Stimulated activated CD8-positive, alpha-beta memory T cell treated with anti-CD3 and anti-CD28 coated beads, Interleukin-2, amount 100 ng/mL, for 1 hour (primary cell): ENCODE measurements at places on chromosomes 3 and 15.

- no peak for DNase-seq
These were observed 2.4 kb upstream of the PPP1R14D start for GRCh38 chr15:40830884-40831283.

GRCh38 chr3:183812761-183813445 lies 12.5 kb downstream of the MAP6D1 start:
- no peak for DNase-seq

GRCh38 chr3:168216851-168217250 lies 121.1 kb upstream of the GOLIM4 start:
- no peak for DNase-seq

DNA sequence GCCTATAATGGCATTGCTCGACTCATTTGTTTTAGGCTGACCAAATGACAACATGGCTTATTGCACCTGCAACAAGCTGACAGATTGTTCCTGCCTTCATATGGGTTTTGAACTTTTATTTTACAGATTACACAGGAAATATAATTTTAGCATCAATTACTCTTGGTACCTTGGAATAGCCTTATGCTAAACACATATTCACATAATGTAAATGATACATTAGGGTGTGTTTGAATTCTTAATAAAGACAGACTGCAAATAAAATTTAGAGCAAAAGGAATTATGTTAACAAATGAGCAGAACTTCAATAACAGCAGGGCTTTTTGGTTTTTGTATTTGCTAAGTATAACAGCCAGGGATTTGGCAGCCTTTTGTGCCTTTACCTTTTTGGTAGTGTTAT lies 51.9 kb upstream of the TMC3 start:
- no peak for DNase-seq

DNA sequence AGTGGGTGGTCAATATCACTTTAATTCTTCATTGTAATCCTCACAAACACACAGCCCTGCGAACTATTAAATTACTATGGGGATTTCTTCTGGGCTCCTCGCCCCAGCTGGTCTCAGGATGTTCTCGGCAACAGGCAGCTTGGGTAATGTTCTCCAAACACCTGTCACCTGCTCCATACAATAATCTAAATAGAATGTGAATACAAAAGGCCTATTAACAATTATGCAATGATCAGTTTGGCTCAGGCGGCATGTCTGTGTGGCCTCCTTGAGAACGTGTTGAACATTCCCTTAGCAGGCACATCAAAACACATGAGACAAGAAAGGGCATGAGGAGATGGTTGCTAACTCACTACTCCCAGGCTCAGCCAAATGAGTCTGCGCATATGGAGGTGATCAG lies 158.6 kb upstream of the KBTBD8 start:
- DNase-seq = no peak

GRCh38 chr3:89521328-89521727 lies 413.9 kb downstream of the EPHA3 start:
- DNase-seq = no peak

DNA sequence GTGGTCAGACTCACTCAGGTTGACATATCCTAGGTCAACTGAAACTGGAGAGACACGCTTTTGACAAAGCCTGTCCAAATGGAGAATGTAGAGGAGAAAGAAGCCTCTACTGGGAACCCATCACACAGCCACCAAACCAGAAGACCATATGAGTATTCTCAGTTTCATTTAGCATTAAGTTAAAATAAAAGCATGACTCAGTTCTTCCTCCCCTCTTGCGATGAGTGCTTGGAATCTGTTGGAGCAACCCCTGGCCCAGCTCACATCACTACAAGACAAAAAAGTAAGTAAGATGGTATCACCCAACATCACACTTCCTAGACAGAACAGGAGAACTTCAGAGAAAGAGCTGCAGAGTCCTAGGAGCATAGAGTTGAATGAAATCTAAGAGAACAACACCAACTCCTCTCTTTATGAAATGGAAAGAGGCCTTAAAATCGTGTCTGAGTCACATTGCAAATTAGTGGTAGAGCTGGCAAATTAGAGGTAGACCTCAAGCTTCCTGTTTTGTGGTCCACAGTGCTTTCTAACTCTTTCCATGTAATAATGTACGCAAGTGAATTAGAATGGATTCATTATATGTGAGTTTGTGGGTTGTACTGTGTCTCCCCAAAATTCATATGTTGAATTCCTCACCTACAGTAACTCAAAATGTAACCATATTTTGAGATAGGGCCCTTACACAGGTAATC lies 51.2 kb downstream of the FGF12 start:
- DNase-seq = no peak

DNA sequence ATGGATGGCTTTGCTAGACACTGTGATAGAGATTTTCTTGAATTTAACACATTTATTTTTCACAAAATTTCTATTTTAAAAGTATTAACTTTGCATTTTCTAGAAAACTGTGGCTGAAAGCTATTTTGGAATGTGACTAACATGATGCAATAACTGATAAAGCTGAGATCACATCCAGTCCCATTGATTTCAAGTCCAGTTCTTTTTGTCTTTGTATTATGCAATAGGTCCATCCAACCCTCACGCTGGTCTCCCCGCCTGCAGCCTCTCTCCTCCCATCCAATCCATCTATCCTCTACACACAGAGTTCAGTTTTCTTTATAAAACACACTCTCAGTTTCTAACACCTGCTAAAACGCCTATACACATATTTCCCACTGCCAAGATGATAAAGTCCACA lies 178.8 kb downstream of the CNTN3 start:
- DNase-seq = no peak

DNA sequence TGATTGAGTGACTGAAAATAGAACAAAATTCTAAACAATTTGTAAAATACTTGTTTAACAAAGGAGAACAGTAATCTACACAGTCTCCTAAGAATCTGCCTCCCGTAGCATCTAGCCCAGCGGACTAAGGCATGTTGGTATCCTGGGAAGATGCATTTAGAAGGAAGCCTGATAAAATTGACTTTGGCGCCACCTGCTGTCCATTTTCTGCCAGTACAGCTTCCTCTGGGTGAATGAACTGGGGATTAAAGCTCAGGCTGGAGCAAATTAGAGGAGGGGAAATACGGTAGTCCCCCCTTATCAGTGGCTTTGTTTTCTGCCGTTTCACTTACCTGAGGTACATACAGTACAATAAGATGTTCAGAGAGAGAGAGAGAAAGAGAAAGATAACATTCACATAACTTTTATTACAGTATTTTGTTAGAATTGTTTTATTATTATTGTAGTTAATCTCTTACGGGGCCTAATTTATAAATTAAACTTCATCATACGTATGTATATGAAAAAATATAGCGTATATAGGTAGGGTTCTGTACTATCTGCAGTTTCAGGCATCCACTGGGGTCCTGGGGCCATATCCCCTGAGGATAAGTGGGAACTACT lies 191.6 kb downstream of the GAP43 start:
- DNase-seq = peak; percentile 52

- no peak for DNase-seq
These were observed 44.6 kb downstream of the HACD2 start for GRCh38 chr3:123540285-123540684.

DNA sequence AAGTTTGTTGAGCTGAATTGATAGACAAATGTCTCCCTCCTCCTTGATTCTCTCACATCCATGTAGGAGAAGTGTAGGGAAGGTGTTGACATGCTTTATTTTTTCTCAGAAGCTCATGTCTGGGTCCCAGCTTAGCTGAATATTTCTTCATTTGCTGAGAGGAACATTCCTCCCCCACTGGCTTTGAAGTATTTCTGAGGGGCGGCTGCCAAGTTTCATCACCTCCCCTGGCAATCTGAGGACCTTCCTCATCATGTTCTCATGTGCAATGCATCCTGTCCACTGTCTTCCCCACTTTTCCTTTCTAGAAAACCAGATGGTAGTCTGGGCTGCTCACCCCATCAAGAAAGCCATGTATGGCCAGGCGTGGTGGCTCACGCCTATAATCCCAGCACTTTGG lies 168.9 kb upstream of the RGMA start:
- no peak for DNase-seq

DNA sequence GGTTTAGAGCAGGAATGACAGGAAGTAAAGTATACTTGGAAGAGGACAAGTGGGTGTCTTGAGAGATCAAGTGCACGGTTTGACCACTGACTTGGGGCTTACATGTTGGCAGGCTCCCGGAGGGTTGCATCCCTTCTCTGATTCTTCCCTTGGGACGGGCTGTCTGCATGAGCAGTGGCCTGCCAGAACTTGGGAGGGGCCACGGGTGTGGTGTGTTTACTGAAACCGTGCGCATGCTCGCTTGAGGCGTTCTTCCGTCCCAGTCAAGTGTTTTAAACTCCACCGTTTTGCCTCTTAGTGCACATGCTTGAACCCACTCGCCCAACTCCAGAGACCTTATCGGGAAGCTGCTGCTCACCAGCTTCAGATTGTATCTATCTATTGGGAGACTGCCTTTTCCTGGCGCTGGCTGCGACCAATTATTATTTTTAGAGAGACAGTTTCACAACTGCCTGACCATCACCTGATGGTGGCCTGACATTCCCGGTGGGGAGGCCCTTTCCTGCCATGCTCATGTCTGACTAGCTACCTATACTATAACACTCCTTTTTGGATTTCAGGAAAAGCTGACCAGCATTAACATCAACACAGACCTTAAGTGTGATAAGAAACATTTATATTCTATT lies 14.9 kb upstream of the C3orf22 start:
- no peak for DNase-seq

GRCh38 chr3:121111914-121112612 lies 204.1 kb downstream of the STXBP5L start:
- DNase-seq = no peak

- no peak for DNase-seq
These were observed 38.6 kb upstream of the CSPG4 start for GRCh38 chr15:75751116-75751875.

DNA sequence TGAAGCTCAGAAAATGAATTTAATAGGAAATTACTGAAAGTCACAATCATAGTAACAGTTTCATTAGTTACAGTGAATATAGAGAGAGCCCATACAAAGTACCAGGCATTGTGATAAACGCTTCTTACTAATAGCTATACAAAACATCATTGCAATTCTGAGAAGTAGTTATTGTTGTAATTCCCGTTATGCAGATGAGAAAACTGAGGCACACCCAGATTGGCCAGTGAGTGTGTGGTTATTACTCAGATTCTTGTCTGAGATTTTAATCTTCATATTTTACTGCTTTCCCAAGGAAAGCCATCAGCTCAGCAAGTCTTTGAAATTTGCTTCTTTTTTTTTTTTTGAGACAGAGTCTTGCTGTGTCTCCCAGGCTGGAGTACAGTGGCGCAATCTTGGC lies 14.3 kb downstream of the FLNB start:
- DNase-seq = no peak

DNA sequence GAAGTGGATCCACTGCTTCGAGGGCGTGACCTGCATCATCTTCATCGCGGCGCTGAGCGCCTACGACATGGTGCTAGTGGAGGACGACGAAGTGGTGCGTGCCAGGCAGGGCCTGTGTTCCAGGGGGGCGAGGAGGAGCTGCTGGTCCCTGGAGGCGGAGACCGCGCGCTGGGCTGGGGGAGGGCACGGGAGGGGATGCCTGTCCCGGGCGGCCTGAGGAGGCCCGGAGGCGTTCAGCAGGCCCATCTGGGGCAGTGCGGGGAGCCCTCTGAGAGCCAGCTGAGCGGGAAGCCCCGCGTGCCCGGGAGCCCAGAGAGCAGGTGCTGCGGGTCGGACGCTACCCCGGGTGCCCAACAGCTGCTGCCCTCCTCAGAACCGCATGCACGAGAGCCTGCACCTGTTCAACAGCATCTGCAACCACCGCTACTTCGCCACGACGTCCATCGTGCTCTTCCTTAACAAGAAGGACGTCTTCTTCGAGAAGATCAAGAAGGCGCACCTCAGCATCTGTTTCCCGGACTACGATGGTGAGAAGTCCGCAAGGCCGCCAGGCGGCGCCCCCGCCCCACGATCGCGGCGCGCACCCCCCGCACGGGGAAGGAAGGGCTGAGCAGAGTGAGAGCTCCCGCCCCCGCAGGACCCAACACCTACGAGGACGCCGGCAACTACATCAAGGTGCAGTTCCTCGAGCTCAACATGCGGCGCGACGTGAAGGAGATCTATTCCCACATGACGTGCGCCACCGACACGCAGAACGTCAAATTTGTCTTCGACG lies 2.9 kb downstream of the GNAT1 start:
- peak; percentile 79 for DNase-seq

DNA sequence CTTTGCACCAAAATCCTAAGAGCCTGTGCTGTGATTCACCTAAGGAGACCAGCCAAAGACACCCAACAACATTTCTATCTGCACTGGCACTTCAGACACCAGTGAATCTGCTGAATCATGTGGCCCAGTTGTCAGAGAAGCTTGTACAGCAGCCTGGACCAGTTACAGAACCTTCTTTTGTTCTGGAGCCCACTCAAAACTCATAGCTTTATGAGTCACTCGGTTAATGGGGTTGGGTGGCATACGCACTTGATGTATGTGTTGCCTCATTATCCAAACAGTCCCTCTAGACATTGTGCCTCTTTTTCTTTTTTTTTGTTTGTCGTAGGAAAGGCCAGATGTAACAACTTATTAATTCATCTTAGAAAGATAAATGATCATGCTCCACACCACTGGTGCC lies 25.6 kb upstream of the GOLGA6L2 start:
- no peak for DNase-seq

DNA sequence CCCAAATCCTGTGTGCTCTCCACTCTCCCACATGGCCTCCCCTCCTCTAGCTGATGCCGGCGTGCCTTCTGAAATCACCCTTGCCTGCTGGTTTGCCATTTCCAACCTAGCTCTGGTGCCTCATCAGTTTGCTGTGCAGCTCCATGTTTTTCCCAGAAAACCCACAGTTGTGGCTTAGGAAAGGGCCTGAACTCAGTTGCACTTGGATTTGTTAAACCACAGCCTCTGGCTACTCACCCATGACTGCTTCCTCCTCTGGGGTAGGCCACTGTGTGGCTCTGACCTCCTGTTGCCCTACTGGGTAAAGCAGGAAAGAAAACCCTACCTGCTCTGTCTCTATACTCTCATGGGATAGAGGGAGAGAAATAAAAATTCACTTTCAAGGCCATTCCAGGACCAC lies 97.3 kb downstream of the DAPK2 start:
- DNase-seq = no peak

- no peak for DNase-seq
These were observed 148.1 kb downstream of the KLHL25 start for GRCh38 chr15:85646538-85647091.

DNA sequence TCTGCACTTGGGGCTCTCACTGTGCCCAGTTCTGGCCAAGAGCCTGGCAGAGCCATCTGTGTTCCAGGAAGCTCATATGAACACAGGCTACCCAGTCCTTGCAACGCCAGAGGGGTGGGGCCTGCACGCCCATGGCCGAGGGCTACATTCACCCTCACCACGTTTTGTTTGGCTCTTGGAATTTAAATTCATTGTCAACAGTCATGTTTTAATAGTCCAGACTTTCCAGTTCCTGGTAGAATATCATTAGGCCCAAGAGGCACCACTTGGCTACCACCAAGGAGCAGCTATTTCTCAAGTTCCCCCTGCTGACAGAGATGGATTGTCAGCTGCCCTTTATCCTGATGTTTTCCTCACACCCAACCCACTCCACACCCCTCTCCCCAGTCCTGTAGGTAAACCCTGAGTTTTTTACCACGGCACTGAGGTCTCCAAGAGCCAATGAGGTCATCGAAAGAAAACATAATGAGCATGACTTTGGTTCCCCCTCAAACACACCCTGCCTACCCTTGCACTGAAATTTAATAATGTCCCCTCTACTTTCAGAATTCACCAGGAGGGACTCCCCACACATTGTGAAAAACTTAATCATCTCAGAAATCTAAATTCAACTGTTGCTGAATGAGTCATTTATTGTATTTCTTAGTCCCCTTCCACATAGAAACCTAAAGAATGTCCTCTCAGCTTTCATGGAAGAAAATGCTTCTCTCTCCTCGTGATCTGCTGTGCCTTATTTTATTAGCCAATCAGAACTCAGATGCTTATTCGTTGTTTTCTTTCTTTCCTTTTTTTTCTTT lies 125.1 kb downstream of the SHQ1 start:
- no peak for DNase-seq

- DNase-seq = no peak
These were observed 26.7 kb downstream of the SYNM start for GRCh38 chr15:99131441-99132023.
